ENCODE measurements at places on chromosomes 5 and 9.

- DNase-seq, result no peak
Observed at GRCh38 chr9:18726546-18726945, 252.6 kb downstream of the ADAMTSL1 start.

- DNase-seq, result no peak
Observed at GRCh38 chr5:158819095-158819494, 280.6 kb downstream of the EBF1 start.

GRCh38 chr5:135739383-135739981 is 95.0 kb upstream of the SLC25A48 start:
- DNase-seq, result no peak

DNA sequence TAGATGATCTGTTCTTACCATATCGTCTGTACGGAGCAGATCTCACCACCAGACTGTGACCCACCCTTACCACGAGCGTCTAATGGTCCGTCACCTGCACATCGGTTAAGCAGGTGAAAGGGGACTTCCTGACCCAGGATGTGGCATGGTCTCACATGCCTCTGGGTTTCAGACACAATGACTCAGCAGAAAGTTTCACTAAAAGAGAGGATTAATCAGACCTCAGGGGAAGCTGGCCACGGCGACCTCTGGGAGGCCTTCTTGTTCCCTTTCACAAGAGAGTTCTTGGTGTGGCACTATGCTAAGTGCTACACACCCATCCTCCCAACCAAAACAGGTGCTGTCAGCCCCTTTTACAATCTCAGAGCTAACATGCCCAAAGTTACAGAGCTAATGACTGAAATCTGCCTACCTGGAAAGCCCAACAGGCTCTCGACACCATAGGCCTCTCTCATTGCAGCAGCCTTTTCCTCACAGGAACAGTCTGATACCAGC is 41.6 kb downstream of the ADAMTS12 start:
- no peak for DNase-seq

DNA sequence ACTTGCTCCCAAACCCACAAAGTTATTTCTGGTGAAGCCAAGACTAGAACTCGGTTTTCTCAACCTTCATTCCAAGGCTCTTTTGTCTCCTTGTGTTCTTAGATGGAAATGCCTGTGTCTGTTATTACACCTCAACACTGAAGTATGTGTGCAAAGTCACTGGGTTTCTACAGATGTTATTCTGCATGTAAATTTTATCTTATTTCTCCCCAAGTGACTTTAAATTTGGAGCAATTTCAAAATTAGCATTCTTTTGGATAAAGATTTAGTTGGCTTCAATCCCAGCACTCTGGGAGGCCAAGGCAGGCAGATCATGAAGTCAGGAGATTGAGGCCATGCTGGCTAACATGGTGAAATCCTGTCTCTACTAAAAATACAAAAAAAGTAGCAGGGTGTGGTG is 104.4 kb upstream of the GNA14 start:
- DNase-seq, result no peak

- no peak for DNase-seq
Observed at GRCh38 chr5:41191249-41191648, 22.1 kb downstream of the C6 start.

DNA sequence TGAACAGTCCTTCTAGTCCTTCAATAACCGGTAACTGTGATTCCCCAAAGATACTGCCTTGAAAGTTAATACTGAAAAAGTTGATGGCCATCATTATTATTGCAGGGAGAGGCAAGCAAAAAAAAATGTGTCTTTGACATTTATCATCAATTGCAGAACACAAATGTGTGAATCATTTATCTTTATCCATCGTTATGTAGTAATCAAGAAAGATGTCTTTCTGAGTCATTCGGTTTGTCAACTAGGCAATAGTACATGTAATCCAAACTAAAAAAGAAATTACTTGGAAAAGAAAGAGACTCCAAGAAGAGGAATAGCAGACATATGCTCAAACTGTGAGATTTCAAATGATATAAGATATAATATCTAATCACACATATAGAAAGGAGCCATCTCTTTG is 473.0 kb downstream of the CETN3 start:
- DNase-seq, result no peak

- no peak for DNase-seq
Observed at GRCh38 chr5:156497804-156498208, 170.8 kb downstream of the SGCD start.
